ENCODE measurements at places on chromosomes 7 and 10.

GRCh38 chr10:79397051-79397450 lies 48.4 kb downstream of the ZCCHC24 start:
- DNase-seq: no peak
- H3K27ac ChIP-seq: no peak overlapping the region
- H3K4me1 ChIP-seq: no peaks in the 10 kb centered on the region
- no peaks in the 10 kb centered on the region for H3K36me3 ChIP-seq
- no peaks in the 10 kb centered on the region for H3K27me3 ChIP-seq

DNA sequence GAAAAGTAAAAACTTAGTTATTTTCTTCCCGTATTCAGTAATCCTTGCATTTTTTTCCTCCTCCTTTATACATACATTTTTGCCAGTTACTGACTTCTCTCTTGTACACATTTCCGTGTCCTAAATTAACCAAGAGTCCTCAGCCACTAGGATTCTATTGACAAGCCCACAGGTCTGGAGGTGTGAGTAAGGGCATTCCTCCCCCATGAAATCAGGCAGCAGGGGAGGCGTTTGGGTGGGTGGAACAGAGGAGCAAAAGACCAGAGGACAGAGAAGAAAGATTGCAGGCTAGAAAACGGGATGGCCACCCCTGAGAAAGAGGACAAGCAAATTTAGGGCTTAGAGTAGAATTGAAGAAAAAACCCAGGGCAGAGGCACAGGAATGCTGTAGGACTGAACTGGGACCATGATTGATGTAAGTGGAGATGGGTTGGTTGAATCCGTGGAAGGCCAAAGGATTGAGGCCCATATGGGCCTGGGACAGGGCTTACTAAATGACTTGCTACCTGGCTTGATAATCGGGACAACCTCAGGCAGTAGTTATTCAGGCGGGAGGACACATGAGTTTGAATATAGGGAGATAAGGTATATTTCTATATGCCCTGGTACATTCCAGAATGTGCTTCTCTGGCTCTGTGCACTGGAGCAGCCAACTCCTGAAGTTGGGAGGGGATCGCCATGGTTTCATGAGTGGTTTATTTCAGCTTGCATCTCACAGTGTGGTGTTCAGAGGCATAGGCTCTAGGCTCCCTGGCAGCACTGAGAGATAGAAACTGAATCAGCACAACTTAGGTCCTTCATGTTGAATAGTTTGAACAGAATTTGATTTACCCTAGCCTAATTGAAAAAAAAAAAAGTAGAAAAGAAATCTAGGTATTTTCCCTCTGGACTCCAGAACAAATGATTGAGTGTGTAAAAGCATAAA lies 28.0 kb downstream of the IKZF1 start:
- peaks cover 59% of the 10 kb centered on the region for H3K36me3 ChIP-seq
- DNase-seq: peak; percentile 28

DNA sequence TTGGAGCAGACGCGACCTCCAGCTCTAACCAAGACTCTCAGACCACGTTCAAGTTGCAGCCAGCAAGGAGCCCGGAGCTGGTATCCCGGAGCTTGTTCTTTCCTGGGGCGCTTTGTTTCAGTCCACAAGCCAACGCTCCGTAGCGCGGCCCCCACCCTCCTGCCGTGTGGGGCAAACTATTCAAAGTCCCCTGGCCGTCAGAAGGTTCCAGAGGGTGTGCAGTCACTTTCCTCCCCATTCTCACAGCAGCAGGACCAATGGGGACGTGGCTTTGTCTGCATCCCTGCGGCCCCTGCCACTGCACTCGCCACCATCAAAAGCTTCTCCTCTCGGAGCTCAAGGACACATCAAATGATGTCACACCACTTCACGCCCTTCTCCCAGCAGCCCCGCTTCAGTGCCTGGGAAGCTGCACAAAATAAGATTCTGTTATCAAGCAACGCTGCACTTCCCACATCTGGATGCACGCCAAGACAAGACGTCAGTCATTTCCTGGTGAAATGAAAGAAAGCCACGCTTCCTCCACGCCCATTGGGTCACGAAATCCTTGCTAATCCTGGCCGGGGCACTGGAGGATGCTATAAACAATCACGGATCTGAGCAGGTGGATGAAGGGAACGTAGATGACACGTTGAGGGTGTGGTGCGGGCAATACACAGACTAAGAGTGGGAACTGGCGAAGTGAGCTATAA lies 348.2 kb downstream of the PTPRN2 start:
- DNase-seq: no peak
- no peaks in the 10 kb centered on the region for H3K36me3 ChIP-seq
- no peaks in the 10 kb centered on the region for H3K4me1 ChIP-seq
- no peak overlapping the region for H3K4me3 ChIP-seq
- no peak overlapping the region for H3K27ac ChIP-seq
- H3K27me3 ChIP-seq: peaks cover 3% of the 10 kb centered on the region

GRCh38 chr7:128809363-128809762 lies 17.6 kb downstream of the CCDC136 start:
- no peak overlapping the region for H3K27ac ChIP-seq
- no peak overlapping the region for H3K4me3 ChIP-seq
- no peak for DNase-seq
- no peaks in the 10 kb centered on the region for H3K27me3 ChIP-seq

GRCh38 chr7:12722636-12723605 lies 35.5 kb downstream of the ARL4A start:
- H3K4me1 ChIP-seq: peaks cover 20% of the 10 kb centered on the region
- no peak for DNase-seq
- no peaks in the 10 kb centered on the region for H3K27me3 ChIP-seq
- H3K27ac ChIP-seq: peak overlapping the region; percentile 48
- no peaks in the 10 kb centered on the region for H3K36me3 ChIP-seq
- no peak overlapping the region for H3K4me3 ChIP-seq

GRCh38 chr7:93728292-93728691 lies 153.8 kb upstream of the CALCR start:
- no peak for DNase-seq
- H3K4me3 ChIP-seq: no peak overlapping the region
- no peaks in the 10 kb centered on the region for H3K27me3 ChIP-seq
- H3K27ac ChIP-seq: no peak overlapping the region
- no peaks in the 10 kb centered on the region for H3K36me3 ChIP-seq

DNA sequence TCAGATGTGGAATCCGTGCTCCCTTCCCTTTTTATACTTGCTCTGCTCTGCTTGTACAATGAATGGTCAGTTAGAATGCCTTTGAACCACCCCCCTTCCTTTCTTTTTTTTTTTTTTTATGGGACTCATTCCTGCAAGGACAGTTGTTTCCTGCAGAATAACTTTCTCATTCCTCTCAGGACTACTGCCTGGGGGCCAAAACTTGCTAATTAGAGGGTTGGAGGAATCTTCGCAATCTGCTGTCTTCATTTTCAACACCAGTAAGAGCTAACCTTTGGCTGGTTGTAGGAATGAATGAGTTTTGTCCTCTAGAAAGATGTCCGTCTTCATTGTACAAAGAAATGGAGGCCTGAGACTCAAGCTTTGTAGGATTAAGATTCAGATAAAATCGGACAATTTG lies 868.1 kb downstream of the LRMDA start:
- H3K4me1 ChIP-seq: no peaks in the 10 kb centered on the region
- no peak overlapping the region for H3K27ac ChIP-seq
- H3K27me3 ChIP-seq: peaks cover 2% of the 10 kb centered on the region

DNA sequence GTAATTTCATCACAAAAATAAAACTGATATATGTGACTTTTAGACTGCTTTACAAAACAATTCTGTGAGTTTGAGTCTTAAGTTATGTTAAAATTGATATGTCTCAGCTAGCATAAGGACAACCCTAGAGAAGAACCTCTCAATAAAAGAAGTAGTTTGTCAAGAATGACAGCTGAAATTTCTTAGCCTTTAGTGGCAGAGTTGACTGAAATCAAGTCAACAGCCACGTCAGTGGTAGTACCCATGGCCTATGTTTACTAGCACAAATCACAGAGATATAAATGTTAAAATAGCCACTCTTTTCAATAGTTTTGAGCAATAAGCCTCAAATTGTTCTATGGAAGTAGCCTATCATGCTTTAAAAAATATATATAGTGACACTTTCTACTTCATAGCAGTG lies 138.9 kb upstream of the FERD3L start:
- no peak for DNase-seq
- H3K27me3 ChIP-seq: no peaks in the 10 kb centered on the region
- no peak overlapping the region for H3K27ac ChIP-seq
- no peak overlapping the region for H3K4me3 ChIP-seq

GRCh38 chr10:86004337-86004736 lies 362.3 kb downstream of the GRID1 start:
- no peaks in the 10 kb centered on the region for H3K4me1 ChIP-seq
- DNase-seq: no peak
- no peak overlapping the region for H3K4me3 ChIP-seq
- H3K27me3 ChIP-seq: peaks cover 8% of the 10 kb centered on the region
- no peak overlapping the region for H3K27ac ChIP-seq
- no peaks in the 10 kb centered on the region for H3K36me3 ChIP-seq

All from activated CD8-positive, alpha-beta T cell treated with anti-CD3 and anti-CD28 coated beads for 36 hours (primary cell).